ENCODE measurements at places on chromosomes 12 and 14. TPM values are rescaled to one million over a fixed set of nuclear protein-coding genes. Genes with fewer than 3 reads are reported as not detected.

DNA sequence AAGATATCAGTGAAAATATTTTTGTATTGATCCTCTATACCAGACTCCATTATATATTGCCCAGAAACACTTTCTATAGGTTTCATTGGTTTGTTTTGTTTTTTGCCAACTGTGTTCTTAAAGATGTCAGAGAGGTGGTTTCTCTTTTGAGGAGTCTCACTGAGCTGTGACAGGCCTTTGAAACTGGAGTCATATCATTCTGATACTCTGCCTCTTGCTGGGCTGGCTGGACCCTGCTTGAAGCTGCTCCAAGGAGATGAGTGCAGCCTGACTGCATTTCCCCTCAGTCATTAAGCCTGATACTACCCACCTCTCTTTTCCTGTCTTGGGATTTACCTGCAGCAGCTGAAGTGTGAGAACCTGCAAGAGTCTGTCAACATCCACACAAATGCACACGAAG is 16.4 kb upstream of the TAS2R30 start:
- no peak for DNase-seq

- DNase-seq = no peak
These were observed 164.5 kb upstream of the E2F7 start for GRCh38 chr12:77229640-77230442.

Gene CD27
- not detected for total RNA-seq

Gene XPOT
- 154 TPM for total RNA-seq

- no peak for DNase-seq
These were observed 31.1 kb downstream of the SLC38A4 start for GRCh38 chr12:46794593-46795190.

Gene C12orf76
- 21.2 TPM for total RNA-seq

Gene KIF26A
- total RNA-seq = not detected

GRCh38 chr12:132294121-132295034 is 35.0 kb downstream of the GALNT9 start:
- DNase-seq = no peak

Gene TEX22
- 0.43 TPM for total RNA-seq

DNA sequence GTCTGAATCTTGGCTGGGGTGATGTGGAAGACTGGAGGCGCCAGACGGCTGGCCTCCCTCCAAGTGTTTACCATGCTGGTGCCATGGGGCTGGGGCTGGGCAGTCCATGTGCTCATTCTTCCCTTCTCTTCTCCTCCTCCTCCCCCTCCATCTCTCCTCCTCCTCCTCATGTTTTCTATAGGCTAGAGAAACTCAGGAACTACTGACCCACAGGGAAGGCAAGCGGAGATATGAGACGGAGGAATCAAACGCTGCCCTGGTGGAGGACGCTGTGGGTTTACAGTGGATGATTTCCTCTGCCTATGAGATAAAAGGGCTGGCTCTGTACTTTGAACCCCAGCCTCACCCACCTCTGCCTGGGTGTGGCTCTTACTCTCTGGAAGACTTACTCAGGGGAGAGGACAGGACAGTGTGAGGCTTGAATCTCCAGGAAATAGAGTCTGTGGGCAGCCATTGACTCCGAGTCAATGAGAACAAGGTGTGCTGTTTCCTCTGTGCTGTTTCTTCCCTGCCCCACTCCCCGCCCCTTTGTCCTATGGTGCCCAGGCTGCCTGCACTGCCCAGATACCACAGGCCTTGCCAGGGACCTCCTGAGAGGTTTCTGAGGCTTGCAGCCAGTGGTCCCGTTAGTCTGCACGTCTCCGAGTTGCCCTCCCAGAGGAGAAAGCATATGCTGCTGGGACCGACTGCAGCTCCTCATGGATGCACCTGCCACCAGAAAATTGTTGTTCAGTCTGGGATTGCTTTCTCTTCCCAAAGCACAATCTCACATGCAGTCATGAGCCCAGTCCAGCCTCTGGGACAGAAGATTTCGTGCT is 132.6 kb upstream of the ARHGAP5 start:
- no peak for DNase-seq

GRCh38 chr14:22607291-22607690 is 9.2 kb downstream of the ABHD4 start:
- no peak for DNase-seq

DNA sequence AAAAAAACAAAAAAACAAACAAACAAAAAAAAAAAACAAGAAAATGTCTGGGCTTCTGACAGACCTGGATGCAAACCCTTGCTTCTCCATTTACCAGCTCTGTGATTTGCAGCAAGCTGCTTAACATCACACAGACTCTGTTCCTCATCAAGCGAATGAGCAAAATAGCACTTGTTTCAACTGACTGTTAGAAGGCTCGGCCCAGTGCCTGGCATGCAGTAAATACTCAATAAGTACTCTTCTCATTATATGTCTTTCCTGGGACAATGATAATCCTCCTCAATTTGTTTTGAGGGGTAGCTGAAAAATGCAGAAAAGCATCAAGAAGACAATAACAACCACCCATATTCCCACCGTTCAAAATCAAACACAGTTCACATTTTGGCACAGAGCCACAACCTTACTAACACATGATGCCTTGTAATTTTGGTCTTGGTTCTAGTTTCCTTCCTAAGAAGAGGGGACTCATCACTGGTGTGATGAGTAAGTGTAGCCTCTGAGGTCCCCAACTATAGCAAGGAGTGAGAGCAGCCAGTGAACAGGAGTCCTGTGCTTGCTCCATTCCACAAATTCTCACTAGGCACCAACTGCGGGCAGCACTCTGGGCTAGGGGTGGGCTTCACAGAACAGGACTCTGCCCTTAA is 60.4 kb downstream of the TTC7B start:
- DNase-seq = peak; percentile 40

Gene DNAJC22
- 2.5 TPM for total RNA-seq

DNA sequence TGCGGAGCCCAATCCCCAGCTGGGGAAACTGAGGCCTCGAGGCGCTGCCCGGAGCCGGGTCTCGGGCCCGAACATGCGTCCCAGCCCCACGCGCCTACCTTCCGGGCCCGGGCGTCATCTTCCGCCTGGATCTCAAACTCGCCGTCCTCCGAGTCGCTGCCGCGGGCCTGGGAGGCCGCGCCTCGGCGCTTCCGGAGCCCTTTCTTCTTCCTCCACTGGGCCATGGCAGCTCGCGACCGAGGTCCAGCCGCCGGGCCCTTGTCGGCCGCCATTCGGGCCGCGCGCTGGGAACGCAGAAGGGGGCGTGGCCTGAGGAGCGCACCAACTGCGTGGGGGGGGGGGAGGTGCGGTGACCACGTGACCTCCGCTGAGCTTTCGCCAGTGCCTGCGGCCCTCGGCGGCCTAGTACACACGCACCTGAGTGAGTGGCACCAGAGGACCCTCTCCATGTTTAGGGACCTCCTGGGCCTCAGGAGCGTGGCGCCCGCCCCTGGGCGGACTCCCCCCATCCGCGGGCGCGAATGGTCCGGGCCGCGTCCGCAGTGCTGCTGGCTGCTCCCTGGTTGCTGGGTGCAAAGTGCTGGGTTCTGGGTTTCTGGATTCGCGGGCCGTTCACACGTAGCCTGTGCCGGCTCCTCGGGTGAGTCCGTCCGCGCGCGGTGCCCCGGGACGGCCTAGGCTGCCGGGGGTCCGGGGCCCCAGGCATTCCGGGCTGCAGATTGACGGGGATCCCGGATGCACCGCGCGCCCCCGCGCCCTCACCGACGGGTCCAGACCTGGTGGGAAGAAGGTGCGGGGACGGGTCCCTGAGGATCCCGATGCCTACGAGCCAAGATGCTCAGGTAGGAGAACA is at the start of the genes DDX54 and RITA1:
TSS of gene DDX54 (minus strand) at position 299 of the 853 bp plus-strand sequence. CDS start at position 272, 27 bp downstream.
TSS of gene RITA1 (plus strand) at position 542 of the 853 bp plus-strand sequence. CDS start 1,026 bp downstream, outside the sequence.
- peak; percentile 86 for DNase-seq

Gene MYF5
- total RNA-seq = not detected

- DNase-seq = peak; percentile 58
These were observed 1.8 kb downstream of the MON2 start for GRCh38 chr12:62468397-62468796.

DNA sequence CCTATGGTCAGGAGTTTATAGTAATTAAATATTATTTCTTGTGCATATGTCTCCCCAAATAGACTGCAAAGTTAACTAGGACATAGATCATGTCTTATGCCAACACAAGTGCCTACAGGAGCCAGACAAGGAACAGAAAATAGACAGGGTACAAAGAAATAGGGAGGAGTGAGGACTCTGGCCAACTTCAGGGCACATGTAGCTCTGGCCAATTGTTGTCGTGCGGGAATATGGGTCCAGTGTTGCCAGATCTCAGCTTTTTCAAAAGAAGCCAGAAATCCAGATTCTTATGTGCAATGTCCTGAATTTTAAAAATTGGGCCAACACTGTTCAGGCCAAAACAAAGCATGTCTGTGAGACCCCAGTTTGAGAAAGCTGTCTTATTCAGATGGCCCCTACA is 68.7 kb downstream of the RFX4 start:
- no peak for DNase-seq

- DNase-seq = peak; percentile 28
These were observed 286.6 kb upstream of the KITLG start for GRCh38 chr12:88866881-88867280.

Gene POTEG
- not detected for total RNA-seq

Gene CABP1
- not detected for total RNA-seq

Gene IL22
- total RNA-seq = not detected

DNA sequence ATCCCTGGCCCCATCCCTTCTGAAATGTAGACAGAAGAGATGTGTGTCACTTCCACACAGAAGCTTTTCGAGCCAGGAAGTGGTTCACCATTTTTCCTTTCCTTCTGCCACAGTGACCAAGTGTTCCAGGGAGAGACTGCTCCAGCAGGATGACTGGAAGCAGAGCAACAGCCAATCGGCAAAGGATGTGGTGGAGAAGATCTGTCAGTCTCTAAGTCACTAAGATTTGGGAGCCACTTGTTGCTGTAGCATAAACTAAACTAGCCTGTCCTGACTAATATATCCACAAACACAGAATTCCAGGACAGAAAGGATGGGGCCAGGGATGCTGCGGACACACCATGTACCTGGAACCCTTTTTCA is 42.9 kb downstream of the DUSP6 start:
- DNase-seq = no peak

Gene DHH
- total RNA-seq = not detected

DNA sequence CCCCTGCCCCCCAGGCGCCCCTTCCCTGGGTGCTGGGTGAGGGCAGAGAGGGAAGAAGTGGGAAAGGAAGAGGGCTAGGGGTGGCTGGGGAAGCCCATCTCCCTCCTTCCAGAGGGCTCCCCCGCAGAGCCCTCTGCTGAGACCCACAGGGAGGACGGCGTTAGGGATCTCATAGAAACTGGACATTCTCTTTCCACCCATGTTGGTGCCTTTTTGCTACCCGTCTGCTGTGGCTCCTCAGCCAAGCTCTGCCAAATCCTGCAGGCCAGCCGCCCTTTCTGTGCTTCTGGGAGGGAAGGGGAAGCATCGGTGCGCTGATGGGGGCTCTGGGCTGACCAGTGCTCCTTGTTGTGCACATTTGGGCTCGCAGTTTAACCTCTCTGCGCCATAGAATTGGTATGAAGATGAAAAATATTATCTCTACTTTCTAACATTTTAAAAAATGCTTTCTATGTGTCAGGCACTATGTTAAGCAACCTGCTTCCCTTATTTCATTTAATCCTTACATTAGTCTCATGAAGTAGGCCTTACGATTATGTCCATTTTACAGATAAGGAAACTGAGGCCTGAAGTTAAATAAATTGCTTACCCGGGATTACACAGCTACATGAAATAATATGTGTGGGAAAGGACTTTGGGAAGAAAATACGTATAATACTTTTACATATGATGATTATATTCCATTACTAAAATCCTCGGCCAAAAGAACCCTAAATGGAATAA is 981 bp downstream of the SLC48A1 start:
- DNase-seq = peak; percentile 32

DNA sequence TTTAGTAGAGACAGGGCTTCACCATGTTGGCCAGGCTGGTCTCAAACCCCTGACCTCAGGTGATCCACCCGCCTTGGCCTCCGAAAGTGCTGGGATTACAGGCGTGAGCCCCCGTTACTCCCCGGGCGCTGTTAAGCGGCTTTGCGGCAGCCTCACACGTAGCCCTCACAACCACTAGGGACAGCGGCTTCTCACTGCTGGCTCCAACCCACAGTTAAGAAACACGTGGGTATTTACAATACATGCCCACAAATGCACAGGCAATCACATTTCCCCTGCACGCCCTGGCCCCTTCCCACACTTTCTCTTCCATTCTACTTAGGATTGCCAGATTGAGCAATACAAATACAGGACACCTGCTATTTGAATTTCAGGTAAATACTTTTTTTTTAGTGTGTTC is 37.0 kb upstream of the EIF5 start:
- no peak for DNase-seq

Gene CLEC14A
- not detected for total RNA-seq

GRCh38 chr12:129002427-129002826 is 149.1 kb downstream of the GLT1D1 start:
- DNase-seq = no peak

Gene OR4K15
- not detected for total RNA-seq

- peak; percentile 53 for DNase-seq
These were observed 68.4 kb downstream of the PPM1H start for GRCh38 chr12:62866451-62867082.

Gene GLS2
- total RNA-seq = not detected

DNA sequence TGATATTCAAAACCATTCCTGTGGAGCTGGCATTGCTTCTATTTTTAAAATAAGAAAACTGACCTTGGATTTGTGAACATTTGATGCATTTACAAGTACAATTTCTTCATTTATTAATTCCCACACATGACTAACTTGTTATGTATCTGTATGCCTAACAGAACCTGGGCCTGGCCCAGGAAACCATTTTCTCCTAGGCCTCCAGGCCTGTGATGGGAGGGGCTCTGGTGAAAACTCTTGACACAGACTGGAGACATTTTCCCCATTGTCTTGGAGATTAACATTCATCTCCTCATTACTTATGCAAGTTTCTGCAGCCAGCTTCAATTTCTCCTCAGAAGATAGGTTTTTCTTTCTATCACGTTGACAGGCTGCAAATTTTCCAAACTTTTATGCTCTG is 42.0 kb downstream of the GLIPR1L2 start:
- DNase-seq = peak; percentile 46
